ENCODE measurements at places on chromosomes 11 and 22.
A peak's percentile ranks its signal among the peaks of the same experiment; 100 is the strongest.

DNA sequence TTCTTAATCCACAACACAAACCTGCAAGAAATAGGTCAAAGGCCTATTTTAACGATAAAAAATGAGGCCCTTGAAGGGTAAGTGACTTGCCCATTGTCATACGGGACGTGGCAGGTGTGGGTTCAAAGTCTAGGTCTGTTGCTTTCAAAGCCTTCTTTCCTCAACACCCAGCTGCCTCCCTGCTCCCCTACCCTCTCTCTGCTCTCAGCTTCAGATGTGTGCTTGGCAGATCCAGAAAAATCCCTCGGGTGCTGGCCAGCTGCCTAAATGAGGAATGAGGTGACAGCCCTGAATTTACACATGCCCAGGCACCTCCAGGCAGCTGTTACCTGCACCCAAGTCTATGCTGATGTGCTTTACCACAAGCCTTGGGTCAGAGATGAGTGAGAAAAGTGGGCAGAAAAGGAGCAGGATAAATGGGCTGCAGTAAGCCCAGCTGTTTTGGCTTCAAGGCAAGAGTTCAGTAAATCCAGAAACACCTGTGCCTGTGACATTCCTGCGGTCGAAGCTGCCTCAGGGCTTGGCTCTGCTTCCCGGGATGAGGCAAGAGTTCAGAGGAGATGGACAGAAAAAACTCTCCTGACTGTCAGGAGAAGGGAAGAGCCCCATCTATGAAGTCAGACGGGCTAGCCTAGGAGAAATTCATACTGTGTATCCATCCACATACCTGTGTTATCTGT, 49.9 kb upstream of the LDLRAD3 start:
- peak; percentile 34 for DNase-seq

- no peak for DNase-seq
These were observed 5.5 kb downstream of the PKNOX2 start for GRCh38 chr11:125170001-125170509.

DNA sequence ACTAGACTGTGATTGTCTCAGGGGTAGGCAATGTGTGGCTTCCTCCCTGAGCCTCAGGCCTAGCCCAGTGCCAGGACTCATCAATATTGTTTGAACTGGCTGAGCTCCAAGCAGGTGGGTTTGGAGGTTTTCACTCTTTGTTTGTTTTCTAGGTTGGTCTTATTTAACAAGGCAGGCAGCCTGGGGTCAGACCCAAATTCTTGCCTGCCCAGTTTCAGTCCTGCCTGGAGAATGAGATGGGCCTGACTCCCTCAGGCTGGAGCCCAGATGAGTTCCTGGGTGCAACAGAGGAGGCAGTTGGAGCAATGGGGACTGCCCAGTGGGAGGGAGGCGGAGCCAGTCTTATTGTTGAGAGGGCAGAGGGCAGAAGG, 28.3 kb upstream of the TP53I11 start:
- DNase-seq, result peak; percentile 95

GRCh38 chr11:118148240-118148639, 4.4 kb downstream of the SCN4B start:
- no peak for DNase-seq

GRCh38 chr22:22800716-22801115, 86.9 kb upstream of the IGLL5 start:
- no peak for DNase-seq

DNA sequence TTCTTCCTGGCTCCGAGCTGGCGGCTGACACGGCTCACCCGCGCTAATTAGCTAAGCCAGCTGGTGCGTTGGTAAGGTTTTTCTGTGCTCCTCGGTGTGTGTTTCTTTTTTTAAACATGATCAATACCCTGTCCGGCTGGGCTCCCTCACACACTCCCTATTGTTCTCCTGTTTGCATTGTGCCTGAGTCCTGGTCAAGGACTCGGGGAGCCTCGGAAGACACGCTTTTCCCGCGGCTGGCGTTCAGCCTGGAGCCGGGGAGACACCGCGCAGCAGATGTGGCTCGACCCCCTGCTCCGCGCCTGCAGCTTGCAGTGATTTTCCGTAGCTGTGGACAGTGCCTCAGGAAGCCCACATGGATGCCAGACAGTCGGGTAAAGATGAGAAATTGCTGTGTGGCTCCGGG, 454.9 kb upstream of the CADM1 start:
- DNase-seq, result peak; percentile 65

DNA sequence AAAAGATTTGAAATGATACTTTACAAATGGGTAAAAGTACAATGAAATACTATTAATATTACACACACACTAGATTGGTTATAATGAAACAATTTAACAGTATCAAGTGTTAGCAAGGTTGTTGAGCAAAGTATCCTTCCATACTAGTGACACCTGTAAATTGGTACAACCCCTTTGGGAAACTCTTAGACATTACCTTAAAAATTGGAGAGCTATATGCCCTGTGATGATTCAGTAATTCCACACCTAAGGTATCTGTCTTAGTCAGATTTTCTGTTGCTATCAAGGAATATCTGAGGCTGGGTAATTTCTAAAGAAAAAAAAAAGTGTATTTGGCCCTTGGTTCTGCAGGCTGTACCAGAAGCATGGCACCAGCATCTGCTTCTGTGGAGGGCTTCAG, 7.4 kb upstream of the GDPD4 start:
- DNase-seq, result no peak
